ENCODE measurements at places on chromosomes 16 and 17.

- peak; percentile 97 for DNase-seq
Observed at GRCh38 chr17:64357191-64357981, 33.3 kb downstream of the PECAM1 start.

- DNase-seq = peak; percentile 28
Observed at GRCh38 chr16:10827691-10828341, 9.2 kb upstream of the TVP23A start.

GRCh38 chr17:62705778-62706597, 78.5 kb downstream of the MRC2 start:
- peak; percentile 42 for DNase-seq

DNA sequence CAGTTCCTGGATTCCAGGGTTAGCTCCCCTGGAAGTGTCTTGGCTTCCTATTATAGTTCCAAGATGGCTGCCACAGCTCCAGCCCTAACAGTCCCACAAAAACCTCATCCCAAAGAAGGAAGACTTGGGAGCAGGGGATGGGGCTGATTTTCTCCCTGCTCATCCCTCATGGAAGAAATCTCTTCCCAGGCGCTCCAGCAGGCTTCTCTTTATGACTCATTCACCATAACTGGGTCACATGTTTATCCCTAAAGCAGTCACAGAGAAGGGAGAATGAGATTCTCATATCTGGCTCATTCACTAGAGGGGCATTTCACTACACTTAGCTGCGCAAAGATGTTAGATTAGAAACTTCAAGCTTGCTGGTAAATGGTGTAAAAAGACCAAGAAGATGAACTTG, 206.5 kb upstream of the IRX3 start:
- DNase-seq = no peak

DNA sequence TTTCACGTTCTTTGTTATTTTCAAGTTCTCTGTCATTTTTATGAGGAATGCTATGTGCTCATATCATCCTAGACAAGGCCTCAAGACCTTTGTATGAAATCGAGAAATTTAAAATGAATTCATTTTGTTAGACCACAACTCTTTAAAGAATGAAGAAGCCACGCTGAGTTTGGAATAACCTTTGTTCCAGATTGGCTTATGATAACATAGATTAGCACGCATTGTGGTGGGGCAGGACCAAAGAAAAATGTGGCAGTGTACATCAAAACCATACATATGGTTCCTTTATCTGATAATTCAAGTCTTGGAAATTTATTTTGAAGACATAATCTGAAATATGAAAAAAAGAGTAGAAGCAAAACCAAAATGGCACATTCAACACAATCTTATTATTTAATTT, 2.2 kb downstream of the HSD17B2 start:
- no peak for DNase-seq
